Heart right ventricle (tissue), 16 donors: ENCODE measurements at places on chromosomes 13 and 19.

- no peak for DNase-seq
- H3K4me1 ChIP-seq: peaks cover 26% of the 10 kb centered on the region
- peak overlapping the region; percentile 95 for H3K27ac ChIP-seq
- no peaks in the 10 kb centered on the region for H3K36me3 ChIP-seq
These were observed 458 bp downstream of the ARHGEF1 start for GRCh38 chr19:41883463-41883820.

- no peak for DNase-seq
- H3K27ac ChIP-seq: no peak overlapping the region
- no peaks in the 10 kb centered on the region for H3K4me1 ChIP-seq
- H3K36me3 ChIP-seq: no peaks in the 10 kb centered on the region
These were observed 40.3 kb upstream of the USPL1 start for GRCh38 chr13:30577401-30577852.

GRCh38 chr19:57362419-57362818 is 932 bp upstream of the TRAPPC2B start:
- peaks cover 4% of the 10 kb centered on the region for H3K4me1 ChIP-seq
- peaks cover 42% of the 10 kb centered on the region for H3K36me3 ChIP-seq
- peak overlapping the region; percentile 82 for H3K4me3 ChIP-seq
- no peaks in the 10 kb centered on the region for H3K27me3 ChIP-seq
- peak overlapping the region; percentile 93 for H3K27ac ChIP-seq

DNA sequence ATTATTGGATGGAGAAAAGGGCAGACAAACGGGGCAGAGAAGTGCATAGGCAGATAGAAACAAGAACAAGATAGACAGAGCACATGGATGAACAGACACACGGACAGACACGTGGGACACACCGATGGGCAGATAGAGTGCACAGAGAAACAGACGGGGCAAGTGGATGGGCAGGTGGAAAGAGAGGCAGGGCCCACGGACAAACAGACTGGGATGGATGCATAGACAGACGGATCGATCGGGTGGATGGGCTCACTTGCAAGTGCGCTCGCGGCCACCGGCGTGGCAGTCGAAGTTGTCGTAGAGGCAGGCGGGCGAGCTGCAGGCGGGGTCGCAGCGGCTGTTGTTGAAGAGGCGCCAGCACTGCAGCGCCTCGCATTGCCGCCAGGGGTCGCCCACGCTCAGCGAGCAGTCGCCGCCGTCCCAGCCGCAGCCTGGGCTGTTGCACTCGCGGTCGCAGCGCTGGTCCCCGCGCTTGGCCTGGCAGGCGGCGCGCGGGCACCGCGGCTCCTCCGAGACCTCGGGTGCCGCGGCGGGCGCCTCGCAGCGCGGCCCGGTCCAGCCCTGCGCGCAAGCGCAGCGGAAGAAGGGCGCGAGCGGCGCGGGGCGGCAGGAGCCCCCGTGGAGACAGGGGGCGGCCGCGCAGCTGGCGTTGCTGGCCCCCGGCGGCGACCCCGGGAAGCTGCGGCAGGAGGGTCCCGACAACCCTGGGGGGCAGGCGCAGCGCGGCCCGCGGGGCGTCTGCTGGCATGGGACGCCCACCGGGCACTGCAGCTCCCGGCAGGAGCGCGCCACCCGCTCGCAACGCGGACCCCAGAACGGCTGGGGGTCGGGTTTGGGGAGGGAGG is 23.3 kb downstream of the NOTCH3 start:
- H3K4me3 ChIP-seq: no peak overlapping the region
- no peaks in the 10 kb centered on the region for H3K36me3 ChIP-seq
- H3K27me3 ChIP-seq: no peaks in the 10 kb centered on the region
- peak; percentile 86 for DNase-seq
- no peak overlapping the region for H3K27ac ChIP-seq
- peaks cover 5% of the 10 kb centered on the region for H3K4me1 ChIP-seq

DNA sequence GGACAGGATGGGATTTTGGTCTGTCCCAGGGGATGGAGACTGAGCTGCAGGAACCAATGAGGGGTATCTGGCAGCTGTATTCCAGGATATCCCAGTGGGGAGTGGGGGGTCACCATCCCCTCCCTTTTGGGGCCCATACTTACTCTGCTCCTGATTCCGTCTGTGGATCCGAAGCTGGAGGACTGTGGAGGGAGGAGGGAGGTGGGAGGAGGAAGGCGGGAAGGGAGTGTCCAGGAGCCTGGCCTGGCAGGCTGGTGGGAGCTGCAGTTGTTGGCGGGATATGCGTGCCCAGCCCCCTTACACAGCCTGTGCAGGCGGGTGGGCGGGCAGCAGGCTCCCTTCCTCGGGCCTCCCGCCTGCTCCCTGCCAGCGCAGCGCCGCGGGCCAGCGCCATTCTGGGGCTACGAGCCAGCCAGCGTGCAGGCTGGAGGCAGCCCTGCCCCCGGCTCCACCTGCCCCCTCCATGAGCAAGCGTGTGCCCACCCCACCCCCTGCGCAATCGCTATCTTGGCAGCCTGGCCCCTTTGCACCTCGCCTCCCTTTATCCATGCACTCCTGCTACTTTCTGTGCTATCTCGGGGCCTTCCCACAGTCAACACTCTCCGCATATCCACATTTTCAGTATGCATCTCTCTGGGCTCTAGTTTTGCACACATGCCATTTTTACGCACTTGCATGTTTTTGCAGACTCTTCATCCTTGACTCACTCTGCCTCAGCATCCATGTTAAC is 2.8 kb downstream of the MAMSTR start:
- peak overlapping the region; percentile 78 for H3K27ac ChIP-seq
- no peaks in the 10 kb centered on the region for H3K27me3 ChIP-seq
- H3K4me3 ChIP-seq: peak overlapping the region; percentile 35
- no peaks in the 10 kb centered on the region for H3K36me3 ChIP-seq
- peaks cover 56% of the 10 kb centered on the region for H3K4me1 ChIP-seq

DNA sequence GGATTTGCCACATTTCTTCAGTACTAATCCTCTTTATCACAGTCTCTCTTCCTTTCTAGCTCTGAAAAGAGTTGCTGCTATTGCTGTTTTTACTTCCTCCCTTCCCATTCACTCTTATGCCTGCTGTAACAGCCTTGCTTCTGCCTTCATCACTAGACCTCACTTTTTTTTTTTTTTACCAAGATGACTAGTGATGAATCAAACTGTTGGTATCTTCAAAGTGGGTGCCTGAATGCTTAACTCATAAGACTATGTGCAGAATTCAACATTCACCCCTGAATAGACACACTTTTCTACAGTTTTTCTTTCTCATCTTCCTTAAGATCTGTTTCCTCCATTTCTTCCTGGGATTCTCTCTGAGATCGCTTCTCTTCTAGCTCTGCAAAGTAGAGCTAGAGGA is 217.2 kb upstream of the HTR2A start:
- no peaks in the 10 kb centered on the region for H3K36me3 ChIP-seq
- H3K4me1 ChIP-seq: no peaks in the 10 kb centered on the region
- H3K27ac ChIP-seq: no peak overlapping the region
- no peak for DNase-seq
- H3K27me3 ChIP-seq: no peaks in the 10 kb centered on the region

- peaks cover 29% of the 10 kb centered on the region for H3K4me1 ChIP-seq
- H3K36me3 ChIP-seq: no peaks in the 10 kb centered on the region
- peaks cover 56% of the 10 kb centered on the region for H3K27me3 ChIP-seq
- no peak for DNase-seq
These were observed 4.0 kb downstream of the GRIN2D start for GRCh38 chr19:48397263-48398101.

GRCh38 chr13:113883314-113883811 is 19.5 kb upstream of the GAS6 start:
- H3K36me3 ChIP-seq: no peaks in the 10 kb centered on the region
- peaks cover 41% of the 10 kb centered on the region for H3K4me1 ChIP-seq
- no peak overlapping the region for H3K4me3 ChIP-seq
- no peaks in the 10 kb centered on the region for H3K27me3 ChIP-seq
- no peak overlapping the region for H3K27ac ChIP-seq

- DNase-seq: peak; percentile 76
- H3K27ac ChIP-seq: peak overlapping the region; percentile 99
- H3K4me1 ChIP-seq: peaks cover 23% of the 10 kb centered on the region
- H3K4me3 ChIP-seq: peak overlapping the region; percentile 87
- no peaks in the 10 kb centered on the region for H3K27me3 ChIP-seq
These were observed 1.4 kb upstream of the ZMYM5 start for GRCh38 chr13:19864746-19865309.

DNA sequence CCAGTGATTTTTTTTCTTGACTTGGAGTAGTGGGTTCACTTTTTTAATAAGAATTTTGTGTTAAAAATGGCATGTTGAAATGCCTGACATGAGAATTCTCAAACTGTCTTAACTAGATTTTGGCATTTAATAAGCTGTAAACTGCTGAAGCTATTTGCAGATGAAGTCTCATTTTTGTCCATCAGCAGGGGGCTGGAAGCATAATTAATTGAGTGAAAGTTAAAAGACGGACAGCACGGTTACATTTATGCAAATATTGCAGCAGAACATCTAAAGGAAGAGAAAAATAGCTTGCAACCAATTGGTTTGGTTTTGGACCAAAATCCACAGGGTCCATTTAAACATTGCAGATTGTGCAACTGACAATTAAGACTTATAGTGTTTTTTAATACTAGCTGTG is 837.3 kb upstream of the KLHL1 start:
- H3K27ac ChIP-seq: no peak overlapping the region
- H3K4me1 ChIP-seq: no peaks in the 10 kb centered on the region
- DNase-seq: no peak
- no peaks in the 10 kb centered on the region for H3K27me3 ChIP-seq

DNA sequence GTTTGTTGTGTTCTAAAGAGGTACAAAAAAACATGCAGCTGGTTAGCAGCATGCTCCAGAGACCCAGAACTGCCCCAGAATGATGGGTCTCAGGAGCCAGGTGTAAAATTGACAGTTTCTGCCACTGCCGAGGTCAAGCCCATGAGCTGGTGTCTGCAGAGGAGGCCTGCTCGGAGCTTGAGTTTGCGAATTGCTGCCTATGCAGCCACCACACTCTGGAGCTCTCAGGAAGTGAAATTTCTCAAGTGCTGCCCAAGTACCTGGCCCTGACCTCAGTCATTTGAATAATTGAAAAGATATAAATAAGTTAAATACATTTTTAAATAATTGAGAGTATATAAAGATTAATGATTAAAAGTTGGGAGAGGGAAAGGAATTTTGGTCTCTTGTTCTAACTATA is 66.4 kb downstream of the ZAR1L start:
- H3K4me3 ChIP-seq: no peak overlapping the region
- H3K27me3 ChIP-seq: no peaks in the 10 kb centered on the region
- H3K4me1 ChIP-seq: peaks cover 35% of the 10 kb centered on the region
- no peaks in the 10 kb centered on the region for H3K36me3 ChIP-seq
